HCT116 (cell line): ENCODE measurements at places on chromosomes 2 and 18. TPM values are rescaled to one million over a fixed set of nuclear protein-coding genes. Genes with fewer than 3 reads are reported as not detected.
A peak's percentile ranks its signal among the peaks of the same experiment; 100 is the strongest.

TMEM163 gene
- total RNA-seq, result 0.12 TPM

DNA sequence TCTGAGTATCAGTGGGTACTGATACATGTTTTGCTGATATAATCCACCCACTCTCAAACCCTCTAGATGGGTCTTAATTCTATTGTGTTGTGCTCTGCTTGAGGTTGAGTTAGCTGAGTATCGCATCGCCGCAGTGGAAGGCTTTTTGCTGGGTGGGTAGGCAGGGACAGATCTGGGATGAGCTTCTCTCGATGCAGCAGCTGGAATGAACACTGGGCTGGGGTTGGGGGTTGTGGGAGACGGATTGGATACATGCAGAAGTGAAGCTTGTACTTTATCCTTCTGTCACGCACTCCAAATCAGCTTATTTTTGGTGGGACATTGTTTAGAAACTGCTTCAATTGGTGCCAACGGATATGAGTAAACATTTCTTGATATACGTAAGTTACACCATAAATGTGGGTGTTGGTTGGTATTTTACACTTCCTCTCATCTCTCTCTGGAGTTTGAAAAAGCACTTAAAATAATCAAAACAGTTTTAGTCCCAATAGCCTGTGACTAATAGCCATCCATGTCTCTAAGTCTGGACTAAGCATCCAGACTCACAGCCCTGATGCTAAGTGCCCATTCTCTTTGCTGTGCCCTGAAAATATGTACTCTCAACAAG lies 107.1 kb downstream of the POLE4 start:
- no peaks in the 10 kb centered on the region for H3K36me3 ChIP-seq
- no peak overlapping the region for H3K4me3 ChIP-seq
- H3K27ac ChIP-seq, result no peak overlapping the region
- 0 out of 2 replicates have a peak, but pooled peaks cover 3% of the 10 kb centered on the region for H3K27me3 ChIP-seq
- DNase-seq, result no peak
- H3K4me1 ChIP-seq, result no peaks in the 10 kb centered on the region

GRCh38 chr2:130241041-130241707 lies 42.9 kb upstream of the TUBA3E start:
- no peak overlapping the region for H3K4me3 ChIP-seq
- H3K36me3 ChIP-seq, result no peaks in the 10 kb centered on the region
- no peaks in the 10 kb centered on the region for H3K27me3 ChIP-seq
- H3K4me1 ChIP-seq, result peaks cover 11% of the 10 kb centered on the region
- peak overlapping the region; percentile 34; the same call in 1 of the 2 replicates for H3K27ac ChIP-seq

GRCh38 chr2:213001297-213001910 lies 150.0 kb downstream of the IKZF2 start:
- H3K4me1 ChIP-seq, result no peaks in the 10 kb centered on the region
- H3K27me3 ChIP-seq, result no peaks in the 10 kb centered on the region
- no peaks in the 10 kb centered on the region for H3K36me3 ChIP-seq
- H3K4me3 ChIP-seq, result no peak overlapping the region
- no peak for DNase-seq

DNA sequence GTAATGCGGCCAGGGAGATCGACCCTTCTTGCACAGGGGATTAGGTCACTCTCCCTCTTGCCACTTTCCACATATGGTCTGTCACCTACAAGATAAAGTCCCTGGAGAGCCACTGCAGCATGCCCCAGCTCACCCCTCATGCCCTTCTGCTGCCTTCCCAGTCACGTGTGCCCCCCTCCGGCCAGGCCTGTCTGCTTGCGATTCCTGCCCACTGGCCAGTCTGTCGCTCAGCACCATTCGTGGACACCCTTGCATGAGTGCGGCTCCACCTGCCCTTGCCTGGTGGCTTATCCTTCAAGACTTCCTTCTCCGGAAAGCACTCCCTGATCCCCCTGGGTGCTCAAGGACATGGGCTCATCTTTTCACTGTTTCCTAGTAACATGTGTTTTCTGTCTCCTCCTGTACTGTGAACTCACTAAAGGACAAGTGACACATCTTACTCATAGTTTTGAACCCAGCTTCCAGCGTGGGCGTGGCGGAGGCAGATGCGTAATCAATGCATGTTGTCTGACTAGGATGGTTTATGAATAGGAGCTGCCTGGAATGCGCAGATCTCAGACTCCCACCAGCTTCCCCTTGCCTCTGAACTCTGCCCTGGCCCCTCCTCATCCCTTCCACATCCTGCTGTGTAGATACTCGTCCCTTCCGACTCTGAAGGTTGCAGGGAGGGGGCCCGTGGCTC lies 7.8 kb upstream of the NT5DC4 start:
- H3K27me3 ChIP-seq, result no peaks in the 10 kb centered on the region
- no peak overlapping the region for H3K4me3 ChIP-seq
- no peak for DNase-seq
- no peak overlapping the region for H3K27ac ChIP-seq

GRCh38 chr18:35062408-35062807 lies 21.2 kb downstream of the MAPRE2 start:
- no peaks in the 10 kb centered on the region for H3K4me1 ChIP-seq
- H3K27ac ChIP-seq, result no peak overlapping the region
- no peaks in the 10 kb centered on the region for H3K27me3 ChIP-seq
- no peaks in the 10 kb centered on the region for H3K36me3 ChIP-seq
- H3K4me3 ChIP-seq, result no peak overlapping the region

DNA sequence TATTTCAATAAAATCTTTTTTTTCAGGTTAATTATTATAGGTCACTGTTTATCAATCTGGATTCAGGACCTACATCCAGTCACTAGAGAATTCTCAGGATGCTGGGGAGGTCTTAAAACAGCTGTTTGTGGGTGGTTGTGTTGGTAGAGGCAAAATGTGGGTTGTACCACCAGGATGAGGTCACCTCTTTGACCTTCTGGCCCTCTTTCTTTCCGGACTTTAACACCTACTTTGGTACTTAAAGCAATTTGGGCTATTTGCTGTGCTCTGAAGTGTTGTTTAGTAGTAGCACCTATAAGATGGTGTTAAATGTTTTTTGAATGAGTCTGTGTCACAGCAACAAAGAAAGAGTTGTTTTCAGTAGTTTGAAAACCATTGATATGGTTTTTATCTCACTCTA lies 14.6 kb downstream of the EML4 start:
- no peaks in the 10 kb centered on the region for H3K27me3 ChIP-seq
- H3K4me1 ChIP-seq, result no peaks in the 10 kb centered on the region
- no peaks in the 10 kb centered on the region for H3K36me3 ChIP-seq
- no peak overlapping the region for H3K4me3 ChIP-seq
- DNase-seq, result no peak

DNA sequence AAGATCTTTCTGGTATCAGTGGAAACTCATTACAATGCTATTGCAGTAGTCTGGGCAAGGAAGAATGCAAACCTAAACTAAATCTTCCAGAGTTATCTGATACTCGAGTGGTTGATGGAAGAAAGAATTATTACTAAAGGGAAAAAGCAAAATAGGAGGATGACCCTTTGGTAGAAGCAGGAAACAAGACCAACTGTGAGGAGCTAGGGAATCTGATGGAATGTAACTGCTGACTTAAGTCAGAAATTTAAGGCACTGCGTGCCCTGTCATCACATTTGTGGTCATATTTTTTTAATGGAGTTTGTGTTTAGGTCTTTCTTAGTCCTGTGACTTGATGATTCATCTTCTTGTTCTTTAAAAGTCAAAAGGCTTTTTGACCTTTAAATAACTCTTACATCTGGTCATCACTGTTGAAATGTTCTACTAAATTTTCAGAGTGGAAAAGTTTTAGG lies 36.5 kb upstream of the ARMC9 start:
- peaks cover 26% of the 10 kb centered on the region; the same call in 1 of the 2 replicates for H3K36me3 ChIP-seq
- H3K27ac ChIP-seq, result no peak overlapping the region
- DNase-seq, result no peak
- H3K4me3 ChIP-seq, result no peak overlapping the region
